GM04503 (cell line): ENCODE measurements at places on chromosomes 11 and 22.

DNA sequence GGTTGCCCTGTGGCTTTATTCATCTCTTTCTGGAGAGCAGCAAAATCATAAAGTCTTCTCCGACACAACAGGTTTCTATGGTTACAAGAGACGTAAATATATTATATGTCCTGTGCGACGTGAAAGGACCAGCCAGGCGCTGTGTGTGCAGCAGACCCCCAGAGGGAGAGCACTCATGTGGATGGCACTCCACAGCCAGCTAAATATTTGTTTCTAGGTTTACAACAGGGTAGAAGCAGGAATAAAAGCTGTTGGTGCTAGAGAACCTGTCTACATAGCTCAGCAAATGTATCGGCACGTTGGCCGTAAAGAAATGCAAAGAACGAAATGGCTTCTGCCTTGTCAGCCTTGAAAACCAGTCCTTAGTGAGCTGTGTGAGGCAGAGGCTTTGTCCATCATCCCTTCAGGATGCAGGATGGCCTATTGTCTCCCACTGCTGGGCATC is 133.8 kb upstream of the PITPNB start:
- DNase-seq = no peak

- DNase-seq = no peak
Measured at GRCh38 chr11:2740275-2740940, 40.6 kb upstream of the KCNQ1OT1 start.

DNA sequence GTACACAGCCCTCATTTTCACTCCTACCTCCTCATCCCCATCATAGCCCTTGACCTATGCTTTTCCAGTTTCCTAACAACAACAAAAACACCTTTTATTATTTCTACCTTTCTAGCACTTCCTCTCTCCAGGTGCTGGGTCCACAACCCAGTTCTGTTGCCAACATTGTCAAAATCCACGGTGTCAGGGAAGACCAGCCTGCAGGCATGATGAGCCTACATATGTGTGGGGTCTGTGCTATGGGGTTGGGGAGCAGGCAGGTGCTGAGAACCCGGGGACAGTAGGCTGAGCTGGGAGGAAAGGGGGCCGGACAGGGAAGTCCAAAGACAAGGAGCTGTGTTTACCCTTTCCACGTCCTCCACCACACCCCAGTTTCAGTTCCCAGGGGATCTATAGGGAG is 711 bp upstream of the ZPR1 start:
- DNase-seq = no peak

DNA sequence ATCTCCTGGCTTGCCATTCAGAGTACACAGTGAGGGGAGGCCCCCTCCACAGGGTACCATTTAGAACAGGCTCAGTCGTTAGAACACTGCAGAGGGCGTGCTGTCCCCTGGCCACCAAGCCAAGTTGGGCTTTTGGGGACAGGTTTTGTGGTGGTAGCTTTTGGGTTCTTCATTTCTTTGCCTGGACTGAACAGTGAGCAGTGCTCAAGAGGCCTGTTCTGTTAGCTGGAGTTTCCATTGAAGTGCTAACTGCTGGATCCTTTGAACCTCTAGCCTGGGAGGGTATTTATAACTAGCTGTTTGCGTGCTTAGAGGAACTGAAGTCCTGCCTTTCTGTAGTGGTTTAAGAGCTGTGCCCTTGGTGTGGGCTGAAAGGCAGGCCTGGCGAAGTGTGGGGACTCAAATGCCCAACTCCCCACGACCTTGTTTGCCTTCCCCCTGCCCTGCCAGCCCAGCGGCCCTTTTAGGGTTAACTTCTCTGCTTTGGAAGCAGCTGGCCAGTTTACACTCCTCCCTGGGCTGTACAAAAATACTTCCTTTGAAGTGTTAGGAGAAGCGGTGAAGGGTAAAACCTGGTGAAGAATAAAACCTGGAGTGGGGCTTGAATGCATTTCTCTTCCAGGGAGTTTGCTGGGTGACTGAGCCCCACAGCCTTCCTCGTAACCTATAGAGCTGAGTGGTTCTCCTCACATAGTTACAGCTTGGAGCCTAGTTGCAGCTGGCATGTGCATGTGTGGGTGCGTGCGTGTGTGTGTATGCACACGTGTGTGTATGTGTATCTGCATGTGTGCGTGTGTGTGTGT is 34.6 kb downstream of the ZNRF3 start:
- DNase-seq = no peak

DNA sequence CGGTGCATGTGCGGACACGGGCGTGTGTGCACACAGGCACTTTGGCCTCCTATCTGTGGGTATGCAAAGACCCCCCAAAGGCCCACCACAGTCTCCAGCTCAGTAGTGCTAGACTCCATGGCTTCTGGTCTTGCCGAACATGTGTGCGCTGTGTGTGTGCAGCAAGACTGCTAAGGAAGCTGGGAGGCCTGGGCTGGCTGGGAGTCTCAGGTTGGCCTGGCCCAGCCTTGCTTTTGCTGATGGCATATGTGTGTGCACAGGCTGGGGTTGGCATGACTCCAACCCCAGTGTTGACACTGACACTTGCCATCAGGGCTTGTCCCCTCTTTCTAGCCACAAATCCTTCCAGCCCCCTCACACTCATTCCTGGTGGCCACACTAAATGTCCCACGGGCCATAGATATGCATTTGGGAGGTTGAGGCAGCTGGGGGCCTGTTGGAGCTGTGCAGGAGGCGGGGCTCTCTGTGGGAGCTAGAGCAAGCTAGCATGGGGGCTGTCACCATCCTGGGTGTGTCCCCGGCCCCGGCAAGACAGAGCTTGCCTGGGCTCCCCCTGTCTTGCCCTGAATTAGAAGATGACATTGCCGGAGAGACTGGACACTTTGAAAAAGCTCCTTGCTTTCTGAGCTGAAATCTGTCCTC is 60.9 kb upstream of the NECTIN1 start:
- DNase-seq = no peak

DNA sequence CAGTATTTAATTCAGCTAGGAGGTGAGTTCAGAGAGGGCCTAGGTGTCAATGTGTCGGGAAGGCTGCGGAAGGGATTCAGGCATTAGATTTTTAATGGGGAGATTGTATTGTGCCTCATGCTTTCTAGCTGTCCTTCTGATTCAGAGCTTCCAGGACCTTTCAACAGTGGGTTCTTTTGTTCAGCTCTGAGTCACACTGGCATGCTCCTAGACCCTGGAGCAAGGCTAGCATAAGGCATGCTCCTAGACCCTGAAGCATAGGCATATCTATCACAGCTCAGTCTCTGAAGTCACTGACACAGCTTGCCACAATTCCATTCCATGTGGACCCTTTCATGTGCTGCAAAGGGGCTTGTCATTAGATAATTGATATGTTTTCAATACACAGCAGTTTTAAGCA is 396.9 kb downstream of the RAB38 start:
- DNase-seq = no peak

- DNase-seq = no peak
Measured at GRCh38 chr11:56750190-56750589, 1.7 kb upstream of the OR9G4 start.

- no peak for DNase-seq
Measured at GRCh38 chr22:24485608-24486007, 9.5 kb upstream of the UPB1 start.

DNA sequence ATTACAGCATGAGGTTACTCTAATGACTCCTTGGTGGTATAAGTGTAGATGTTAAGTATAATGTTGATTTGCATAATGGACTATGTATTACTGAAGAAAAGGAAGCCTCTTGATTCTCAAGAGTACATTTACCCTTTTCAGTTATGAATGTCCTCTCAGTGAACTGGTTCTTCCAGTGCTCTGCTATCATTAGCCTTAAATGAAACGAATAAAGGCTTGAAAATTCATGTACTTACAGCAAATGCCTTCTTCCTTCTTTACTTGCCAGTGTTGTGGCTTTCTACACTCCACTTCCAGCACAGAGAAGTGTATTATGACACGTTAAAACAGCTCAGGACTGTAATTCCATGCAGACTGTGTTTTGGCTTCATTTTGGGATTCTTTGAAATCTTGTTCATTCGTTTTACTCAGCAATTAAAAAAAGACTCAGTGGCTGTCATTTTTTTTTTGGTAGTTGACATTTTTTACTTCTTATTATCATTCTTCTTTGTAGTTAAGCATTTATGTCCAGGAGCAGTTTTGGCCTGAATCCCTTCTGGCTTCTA is 96.9 kb downstream of the MTMR3 start:
- DNase-seq = peak; percentile 75

GRCh38 chr22:35870517-35871293 is 153.0 kb downstream of the APOL5 start:
- no peak for DNase-seq

DNA sequence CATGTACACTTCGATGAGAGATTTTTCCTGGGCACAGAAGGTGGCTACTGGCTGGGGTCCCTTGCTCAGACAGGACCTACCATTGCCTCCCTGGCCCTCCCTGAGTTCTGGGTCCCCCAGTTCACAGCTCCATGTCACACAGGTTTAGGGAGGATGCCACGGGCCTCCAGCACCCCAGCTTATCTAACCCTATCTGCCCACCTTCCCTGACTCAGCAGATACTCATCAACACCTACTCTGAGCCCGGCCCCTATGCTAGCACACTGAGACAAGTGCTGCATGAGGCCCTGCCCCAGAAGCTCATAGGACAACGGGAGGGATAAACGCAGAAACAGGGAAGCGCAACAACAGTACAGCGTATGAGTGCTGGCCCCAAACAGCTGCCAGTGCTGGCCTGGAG is 9.6 kb downstream of the NAGA start:
- DNase-seq = no peak

- no peak for DNase-seq
Measured at GRCh38 chr11:122258446-122259194, 142.6 kb upstream of the BLID start.

GRCh38 chr11:2477936-2478335 is 33.1 kb downstream of the KCNQ1 start:
- DNase-seq = no peak

- DNase-seq = no peak
Measured at GRCh38 chr11:117610901-117611300, 186.1 kb downstream of the DSCAML1 start.

DNA sequence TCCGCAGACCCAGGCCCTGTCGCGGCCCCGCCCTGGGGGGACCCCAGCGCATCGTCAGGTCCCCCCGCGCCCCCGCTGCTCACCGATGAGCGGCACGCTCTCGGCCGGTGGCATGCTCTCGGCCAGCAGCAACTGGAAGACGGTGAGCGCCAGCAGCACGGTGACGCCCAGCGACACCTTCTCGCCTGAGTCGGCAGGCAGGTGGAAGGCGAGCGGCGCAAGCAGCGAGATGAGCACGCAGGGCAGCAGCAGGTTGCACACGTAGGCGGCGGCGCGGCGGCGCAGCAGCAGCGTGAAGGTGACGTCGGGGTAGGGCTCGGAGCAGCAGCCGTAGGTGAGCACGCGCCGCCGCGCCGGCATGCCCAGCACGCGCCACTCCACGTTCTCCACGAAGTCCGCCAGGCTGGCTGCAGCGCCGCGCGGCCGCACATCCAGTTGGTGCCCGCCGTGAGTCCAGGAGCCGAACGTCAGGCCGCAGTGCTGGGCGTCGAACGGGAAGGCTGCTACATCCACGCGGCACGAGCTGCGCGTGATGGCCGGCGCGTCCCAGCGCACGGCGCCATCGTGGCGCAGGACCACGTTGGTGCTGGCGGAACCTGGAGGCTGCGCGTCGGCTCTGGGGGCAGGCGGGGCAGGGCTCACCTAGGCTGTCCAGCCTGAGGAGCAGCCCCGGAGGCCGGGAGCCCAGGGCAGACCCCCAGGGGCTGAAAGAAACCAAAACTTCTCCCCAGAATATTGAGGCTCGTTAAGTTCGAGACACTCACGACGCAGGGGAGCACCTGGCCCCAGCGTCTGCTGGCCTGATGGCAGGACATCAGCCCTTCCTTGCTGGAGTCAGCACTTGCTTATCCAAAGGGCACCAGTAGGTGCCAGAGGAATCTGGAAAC is 3.8 kb downstream of the CHRNA10 start:
- DNase-seq = no peak

- no peak for DNase-seq
Measured at GRCh38 chr11:41383768-41384167, 75.7 kb downstream of the LRRC4C start.

DNA sequence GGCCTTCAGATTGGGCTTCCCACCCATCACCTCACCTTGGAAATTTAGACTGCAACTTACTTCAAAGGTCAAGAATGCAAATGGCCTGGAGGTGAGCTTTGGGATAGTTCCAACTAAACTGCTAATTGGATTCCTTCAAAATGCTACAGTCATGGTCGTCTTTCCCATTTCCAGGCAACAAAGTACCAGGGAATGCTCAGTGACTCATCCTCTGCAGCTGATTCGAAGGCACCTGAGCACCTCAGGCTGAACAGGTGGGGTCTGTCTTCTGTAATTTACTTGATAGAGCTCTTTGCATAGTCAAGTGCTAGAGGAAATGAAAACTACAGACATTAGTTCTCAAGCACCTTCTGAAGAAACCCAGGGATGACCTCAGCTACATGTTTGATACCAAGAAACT is 20.5 kb upstream of the FSHB start:
- no peak for DNase-seq

- no peak for DNase-seq
Measured at GRCh38 chr11:70127653-70128434, 49.7 kb downstream of the ANO1 start.

- DNase-seq = no peak
Measured at GRCh38 chr22:48205161-48205560, 1442.7 kb downstream of the TBC1D22A start.

GRCh38 chr22:28911304-28911690 is 27.9 kb downstream of the ZNRF3 start:
- no peak for DNase-seq

- no peak for DNase-seq
Measured at GRCh38 chr11:3845670-3846069, 4.9 kb upstream of the RHOG start.

DNA sequence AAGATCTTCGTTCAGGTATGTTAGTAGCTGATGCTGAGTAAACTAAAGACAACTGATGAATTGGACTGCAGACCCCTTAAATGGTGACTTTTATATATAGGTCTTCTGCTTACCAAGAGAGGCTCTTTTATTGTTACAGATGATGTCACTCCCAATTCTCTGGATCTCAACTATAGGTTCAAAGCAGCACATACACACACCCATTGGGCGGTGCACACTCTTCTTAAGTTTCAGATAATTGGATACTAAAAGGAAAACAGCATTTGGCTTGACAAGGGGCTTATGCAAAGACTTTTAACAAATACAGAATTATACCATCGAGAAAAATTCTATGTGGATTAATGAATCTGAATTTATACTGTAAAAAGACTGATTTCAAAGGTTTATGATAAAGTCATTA is at the start of gene PTH:
Gene PTH, minus strand, starts transcription at position 69 of the 400 bp plus-strand sequence. CDS start 3,142 bp downstream, outside the sequence.
- no peak for DNase-seq

DNA sequence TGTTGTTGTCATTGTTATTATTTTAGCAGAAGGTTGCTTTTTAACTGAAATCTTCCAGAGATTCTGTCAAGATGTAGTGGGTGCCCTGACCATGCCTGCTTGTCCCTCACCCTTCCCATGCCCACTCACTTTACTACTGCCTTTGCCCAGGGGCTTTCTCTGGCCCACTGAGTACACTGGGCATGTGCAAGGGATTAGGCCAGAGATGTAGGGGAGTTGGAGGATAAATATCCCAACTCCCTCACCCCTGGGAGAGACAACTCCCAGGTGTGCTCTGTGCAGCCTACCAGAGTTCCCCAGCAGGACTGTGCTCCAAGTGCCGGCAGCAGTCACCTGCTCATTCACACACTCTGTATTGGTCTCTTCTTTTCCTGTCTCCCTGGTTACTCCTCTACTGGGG is 559.1 kb downstream of the MIAT start:
- DNase-seq = no peak

- no peak for DNase-seq
Measured at GRCh38 chr11:74683279-74683871, 47.9 kb downstream of the CHRDL2 start.

GRCh38 chr11:107619926-107620325 is 29.0 kb downstream of the ELMOD1 start:
- DNase-seq = no peak
